ENCODE measurements at places on chromosomes 1 and 21.

- no peak for DNase-seq
These were observed 11.8 kb upstream of the TMEM39B start for GRCh38 chr1:32060914-32061313.

- DNase-seq: no peak
These were observed 33.8 kb downstream of the OR10J1 start for GRCh38 chr1:159473335-159473734.

DNA sequence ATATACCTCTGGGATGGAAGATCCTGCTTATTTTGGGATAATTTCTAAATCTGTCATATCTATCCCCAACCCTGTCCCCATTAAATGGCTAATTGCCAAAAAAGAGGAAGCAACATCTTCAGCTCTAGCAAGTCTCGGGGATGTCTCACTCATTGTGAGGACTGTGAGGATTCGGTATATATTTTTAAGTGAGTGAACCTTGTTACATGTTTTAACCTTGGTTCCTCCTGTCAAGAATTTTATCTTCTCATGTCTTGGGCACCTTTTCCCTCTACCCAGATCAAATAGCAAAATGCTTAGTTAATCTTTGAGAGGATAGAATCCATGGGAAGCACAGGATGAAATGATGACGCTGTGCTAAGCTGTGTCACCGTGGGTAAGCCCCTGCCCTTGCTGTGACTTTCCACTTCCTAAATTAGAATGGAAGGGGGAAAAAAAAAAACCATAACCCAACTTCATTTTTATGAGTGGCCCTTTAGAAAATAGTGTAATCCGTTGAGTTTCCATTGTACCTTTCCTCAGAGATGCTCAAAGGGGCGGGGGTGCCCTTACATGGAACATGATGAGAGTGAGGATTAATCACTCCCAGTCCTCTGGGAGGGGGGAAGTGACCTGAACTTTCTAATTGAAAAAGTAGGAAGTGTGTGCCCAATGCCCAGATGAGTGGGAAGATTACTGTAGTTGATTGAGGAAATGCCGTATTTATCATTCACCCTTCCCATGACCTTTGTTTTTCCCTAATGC lies 7.6 kb downstream of the ATP1A1 start:
- DNase-seq: no peak

GRCh38 chr1:93670141-93670540 lies 11.5 kb downstream of the BCAR3 start:
- DNase-seq: no peak

DNA sequence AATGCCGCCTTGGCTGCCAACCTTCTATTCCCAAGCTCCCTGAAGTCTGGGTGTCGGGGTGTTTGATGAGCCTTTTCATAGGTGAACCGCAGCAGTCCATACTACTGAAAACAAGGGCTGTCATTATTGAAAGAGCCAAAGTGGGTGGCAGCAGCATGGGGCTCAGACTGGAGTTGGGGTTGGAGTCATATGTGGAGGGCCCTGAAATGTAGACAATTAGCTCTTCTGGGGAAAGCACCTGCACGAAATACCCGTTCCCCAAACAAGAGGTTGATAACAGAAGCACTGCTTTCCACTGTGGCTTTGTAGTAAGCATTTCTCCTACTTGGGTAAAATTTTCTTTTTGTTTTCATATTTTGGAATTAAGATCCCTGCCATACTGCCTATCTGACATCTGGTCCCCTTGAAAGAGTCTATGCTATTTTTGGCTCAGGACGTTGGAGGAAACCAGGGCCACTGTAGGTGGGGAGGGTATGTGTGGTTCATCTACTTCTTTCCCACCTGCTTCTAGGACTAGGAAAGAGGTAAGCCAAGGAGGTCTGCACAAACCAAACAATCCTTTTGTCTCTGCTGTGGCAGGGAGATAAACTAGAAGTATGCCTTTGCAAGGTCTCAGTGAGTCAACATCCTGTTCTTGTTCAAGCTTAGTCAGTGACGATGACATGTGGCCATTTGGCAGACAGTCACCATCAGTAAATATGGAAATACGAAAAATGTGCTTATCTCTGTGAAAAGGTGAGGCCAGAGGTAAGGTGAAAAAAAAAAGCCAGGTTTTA lies 197.0 kb upstream of the UBE2U start:
- DNase-seq: peak; percentile 26

DNA sequence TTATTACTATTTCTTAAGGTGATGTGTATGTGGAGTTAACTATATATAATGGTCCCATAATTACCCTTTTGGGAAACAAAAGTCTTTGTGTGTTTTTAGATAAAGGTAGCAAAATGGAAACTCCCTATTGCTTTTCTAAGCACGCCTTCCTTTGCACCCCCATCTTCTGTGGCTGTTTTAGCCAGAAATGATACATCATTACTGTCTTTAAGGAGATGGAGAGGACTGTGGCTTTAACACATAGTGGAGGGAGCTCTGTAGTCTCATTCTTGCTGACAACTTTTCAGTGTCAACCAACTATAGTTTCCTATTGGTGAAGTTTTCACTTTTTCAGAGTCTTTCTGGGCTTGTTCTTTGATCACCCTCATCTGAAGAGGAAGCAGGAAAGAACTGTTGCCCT lies 1.0 kb downstream of the APOBEC4 start:
- no peak for DNase-seq

DNA sequence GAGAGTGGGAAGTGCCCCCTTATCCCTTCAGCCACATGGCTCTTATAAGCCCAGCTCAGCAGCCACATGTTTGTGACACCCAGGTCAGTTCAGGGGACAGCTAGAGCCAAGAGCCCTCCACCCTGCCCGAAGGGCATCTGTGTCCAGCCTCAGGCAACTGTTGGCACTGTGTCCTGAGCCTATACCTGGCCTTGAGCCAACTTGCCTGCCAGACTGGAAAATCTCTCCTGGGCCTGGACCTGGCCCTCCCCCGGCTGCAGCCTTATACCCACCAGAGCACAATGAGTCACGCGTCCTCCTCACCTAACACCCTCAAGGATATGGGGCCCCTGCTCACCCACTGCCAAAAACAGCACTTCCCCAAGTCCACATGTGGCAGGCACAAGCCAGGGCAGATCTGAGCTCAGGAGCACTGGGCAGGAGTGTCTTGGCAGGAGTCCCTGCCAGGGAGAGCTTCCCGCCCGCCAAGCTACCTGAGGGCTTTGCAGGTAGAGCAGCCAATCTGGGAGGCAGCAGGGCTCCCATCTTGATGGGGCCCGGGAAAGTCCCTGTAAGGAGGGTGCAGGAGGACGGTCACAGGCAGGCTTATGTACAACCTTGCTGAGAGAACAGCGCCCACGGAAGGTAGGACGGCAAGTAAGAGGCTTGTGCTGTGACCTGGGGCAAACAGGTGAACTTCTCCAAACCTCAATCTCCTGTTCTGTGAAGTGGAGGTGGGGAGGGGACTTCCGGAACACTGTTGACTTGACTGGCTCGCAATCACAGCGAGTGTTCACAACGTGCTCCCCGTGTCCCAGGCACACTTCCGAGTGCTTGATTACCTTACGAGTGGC lies 19.8 kb upstream of the HSPG2 start:
- DNase-seq: peak; percentile 33

DNA sequence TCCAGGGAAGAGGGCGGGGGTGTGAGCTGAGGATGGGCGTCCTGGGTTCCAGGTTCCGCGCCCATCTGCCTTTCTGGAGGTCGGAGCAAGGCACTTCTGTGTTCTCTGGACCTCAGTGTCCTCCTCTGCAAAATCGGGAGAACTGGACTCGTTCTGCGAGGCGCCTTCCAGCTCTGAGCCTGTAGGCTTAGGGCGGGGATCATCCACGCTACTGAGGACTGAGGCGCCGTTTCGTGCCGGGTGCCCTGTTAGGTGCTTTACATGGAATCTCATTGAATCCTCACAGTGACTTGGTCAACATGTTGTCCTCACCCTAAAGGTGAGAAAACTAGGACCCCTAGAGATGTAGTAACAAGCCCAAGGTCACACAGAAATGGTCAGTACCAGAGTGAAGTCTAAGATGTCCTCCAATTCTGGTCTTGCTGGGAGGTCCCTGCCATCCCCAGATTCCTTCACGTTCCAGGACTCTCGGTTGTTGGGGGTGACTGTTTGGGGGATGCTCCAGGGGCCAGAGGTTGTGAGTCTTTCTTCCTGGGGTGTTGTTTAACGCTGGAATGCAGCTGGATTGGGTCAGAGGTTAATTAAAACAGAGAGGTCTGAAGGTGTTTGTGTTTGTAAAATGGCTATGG lies 677 bp downstream of the PRKAA2 start:
- DNase-seq: peak; percentile 49

DNA sequence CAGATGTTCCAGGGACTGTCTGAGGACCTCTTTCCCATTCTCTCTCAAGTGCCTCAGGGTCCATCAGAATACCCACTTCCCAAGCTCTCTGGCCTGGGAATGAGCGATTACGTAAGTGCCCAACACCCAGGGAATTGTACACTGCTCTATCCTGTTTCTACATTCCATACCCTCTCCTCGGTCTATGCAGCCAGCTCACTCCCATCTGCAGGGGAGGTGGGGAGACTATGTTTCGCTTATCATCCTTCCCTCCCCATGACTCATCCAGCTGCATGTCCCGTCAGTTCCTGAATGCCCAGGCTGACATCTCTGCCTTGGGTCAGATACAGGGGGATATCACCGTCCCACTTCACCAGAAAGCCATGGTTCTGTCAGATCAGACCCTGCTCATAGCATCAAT lies 34.5 kb upstream of the CD1D start:
- DNase-seq: no peak

DNA sequence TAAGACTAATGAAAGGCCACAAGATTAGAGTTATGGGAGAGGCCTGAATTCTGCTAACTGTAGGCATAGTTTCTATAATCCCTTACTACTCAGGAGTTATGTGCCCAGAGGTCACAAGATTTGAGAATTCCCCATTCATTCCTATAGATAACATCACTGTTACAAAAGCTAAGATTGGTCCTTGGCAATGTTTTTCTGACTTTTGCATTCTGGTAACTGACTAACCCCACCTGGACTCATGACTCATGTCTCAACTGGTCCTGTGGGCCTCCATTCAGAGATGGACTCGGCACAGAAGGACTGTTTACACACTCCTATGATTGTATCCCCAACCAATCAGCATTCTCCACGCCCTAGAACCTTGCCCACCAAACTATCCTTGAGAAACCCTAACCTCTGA lies 249.0 kb upstream of the ZP4 start:
- DNase-seq: no peak

GRCh38 chr1:70083519-70083918 lies 121.9 kb downstream of the LRRC40 start:
- no peak for DNase-seq

- peak; percentile 73 for DNase-seq
These were observed 130.0 kb upstream of the KCNJ15 start for GRCh38 chr21:38126666-38127303.

DNA sequence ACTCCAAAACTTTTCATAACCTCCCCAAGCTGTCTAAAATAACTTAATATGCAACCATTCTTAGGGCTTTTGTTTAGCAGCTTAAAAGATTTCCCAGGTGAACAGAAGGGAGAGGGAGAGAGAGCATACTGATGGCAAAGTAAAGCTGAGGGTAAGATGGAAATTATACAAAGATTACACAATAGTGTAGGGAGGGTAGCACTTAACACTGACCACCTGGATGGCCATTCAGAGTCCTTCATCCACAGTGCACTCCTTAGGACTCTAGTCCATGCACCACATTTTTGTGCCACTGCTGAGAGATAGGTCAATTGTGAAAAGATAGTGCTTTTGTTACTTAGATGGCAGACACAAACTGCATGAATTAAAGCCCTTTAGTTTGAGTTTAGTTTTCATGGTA lies 574.6 kb downstream of the LMO4 start:
- DNase-seq: no peak

GRCh38 chr21:41603476-41603875 lies 95.5 kb upstream of the TMPRSS2 start:
- no peak for DNase-seq

GRCh38 chr1:214330222-214330621 lies 49.3 kb downstream of the SMYD2 start:
- DNase-seq: no peak

- DNase-seq: no peak
These were observed 225.6 kb upstream of the FGGY start for GRCh38 chr1:59071289-59071688.

GRCh38 chr1:40944326-40944725 lies 35.2 kb upstream of the CTPS1 start:
- DNase-seq: no peak

- DNase-seq: no peak
These were observed 11.7 kb downstream of the CHIA start for GRCh38 chr1:111302374-111302773.

- DNase-seq: no peak
These were observed 5.1 kb upstream of the MYBPH start for GRCh38 chr1:203180611-203181330.

- DNase-seq: no peak
These were observed 40.6 kb downstream of the KCNA2 start for GRCh38 chr1:110565565-110565964.

- no peak for DNase-seq
These were observed 149.4 kb upstream of the TIAM1 start for GRCh38 chr21:31493350-31493880.

- no peak for DNase-seq
These were observed 332.2 kb downstream of the CHRM3 start for GRCh38 chr1:239718571-239718970.

- DNase-seq: no peak
These were observed 25.0 kb upstream of the LAPTM5 start for GRCh38 chr1:30782361-30783255.

- DNase-seq: no peak
These were observed 1.4 kb upstream of the RGS2 start for GRCh38 chr1:192807211-192808162.

GRCh38 chr21:46489800-46490199 lies 31.1 kb downstream of the DIP2A start:
- no peak for DNase-seq

- no peak for DNase-seq
These were observed 71.4 kb downstream of the USP1 start for GRCh38 chr1:62508187-62508758.

- no peak for DNase-seq
These were observed 105.4 kb upstream of the VANGL1 start for GRCh38 chr1:115536279-115536816.

DNA sequence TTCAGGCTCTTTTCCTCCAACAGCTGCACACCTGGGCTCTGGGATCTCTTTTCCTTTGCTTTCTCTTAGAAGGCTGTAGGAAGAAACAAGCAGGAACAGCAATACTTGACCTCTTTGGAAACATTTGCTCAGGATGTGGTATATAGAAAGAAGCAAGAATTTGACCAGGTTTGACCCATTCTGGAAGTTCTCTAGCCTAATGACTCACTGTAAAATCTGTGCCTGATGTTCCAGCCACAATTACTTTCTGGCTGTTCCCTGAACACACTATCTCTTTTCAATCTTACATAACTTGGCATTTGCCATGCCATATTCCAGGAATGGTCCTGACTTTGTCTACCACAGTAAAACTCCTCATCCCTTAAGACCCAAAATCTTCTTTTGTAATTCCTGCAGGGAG lies 419.9 kb upstream of the DAB1 start:
- DNase-seq: no peak

GRCh38 chr1:105172788-105173187 lies 1423.1 kb downstream of the AMY1C start:
- DNase-seq: no peak

- peak; percentile 60 for DNase-seq
These were observed 7.1 kb downstream of the CHRNB2 start for GRCh38 chr1:154574716-154575115.

- no peak for DNase-seq
These were observed 876 bp downstream of the MOB3C start for GRCh38 chr1:46615735-46616134.
